ENCODE measurements at places on chromosomes 4 and X. TPM values are rescaled to one million over a fixed set of nuclear protein-coding genes. Genes with fewer than 3 reads are reported as not detected.

GRCh38 chr4:39320381-39321115 lies 45.6 kb downstream of the RFC1 start:
- H3K27me3 ChIP-seq = no peaks in the 10 kb centered on the region

DNA sequence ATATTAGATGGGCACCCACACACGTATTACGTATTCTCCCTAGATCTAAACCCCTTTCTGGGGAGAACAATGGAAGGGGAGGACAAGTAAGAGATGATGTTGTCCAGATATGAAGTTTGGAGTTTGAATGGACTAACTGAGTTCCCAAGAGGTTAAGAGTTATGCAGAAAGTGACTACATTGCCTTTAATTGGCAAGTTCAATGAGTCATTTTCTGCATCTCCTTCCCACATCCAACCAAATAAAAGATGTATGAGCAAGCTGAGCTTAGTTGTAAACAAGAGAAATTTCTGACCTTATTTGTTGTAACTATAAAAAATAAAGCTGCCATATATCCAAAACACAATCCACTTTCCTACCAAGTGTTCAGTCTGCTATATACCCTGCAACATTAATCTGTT lies 50.5 kb downstream of the TIGD2 start:
- H3K36me3 ChIP-seq = no peaks in the 10 kb centered on the region
- DNase-seq = no peak
- no peak overlapping the region for H3K27ac ChIP-seq
- H3K4me1 ChIP-seq = no peaks in the 10 kb centered on the region
- H3K27me3 ChIP-seq = no peaks in the 10 kb centered on the region
- H3K4me3 ChIP-seq = no peak overlapping the region

GRCh38 chr4:77662396-77662795 lies 56.8 kb downstream of the CXCL13 start:
- H3K4me3 ChIP-seq = no peak overlapping the region
- DNase-seq = no peak
- H3K4me1 ChIP-seq = peaks cover 3% of the 10 kb centered on the region
- no peak overlapping the region for H3K27ac ChIP-seq

DNA sequence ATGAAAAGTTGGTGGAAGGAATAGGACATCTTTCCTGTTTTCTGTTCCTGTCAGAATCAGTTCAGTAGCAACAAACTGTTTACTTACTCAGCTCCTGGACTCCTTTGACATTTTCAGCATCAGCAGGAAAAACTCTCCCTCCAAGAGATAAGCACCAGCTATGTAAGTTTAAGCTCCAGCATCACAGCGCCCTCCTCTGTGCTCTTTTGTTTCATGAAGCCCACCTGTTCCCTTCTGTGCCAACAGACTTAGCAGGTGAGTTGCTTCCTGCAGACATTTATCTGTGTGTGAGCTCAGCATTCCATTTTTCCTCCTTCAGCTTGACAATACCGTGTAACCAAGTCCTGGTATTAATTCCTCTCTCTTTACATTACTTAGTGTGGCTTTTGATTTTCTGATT lies 644.1 kb upstream of the AGA start:
- no peaks in the 10 kb centered on the region for H3K36me3 ChIP-seq
- no peak overlapping the region for H3K4me3 ChIP-seq
- no peaks in the 10 kb centered on the region for H3K27me3 ChIP-seq

- no peaks in the 10 kb centered on the region for H3K4me1 ChIP-seq
- no peak overlapping the region for H3K4me3 ChIP-seq
- H3K27ac ChIP-seq = no peak overlapping the region
- H3K36me3 ChIP-seq = no peaks in the 10 kb centered on the region
These were observed 37.9 kb downstream of the MFAP3L start for GRCh38 chr4:169988252-169988651.

Gene ANOS1
- not detected for polyA plus RNA-seq

DNA sequence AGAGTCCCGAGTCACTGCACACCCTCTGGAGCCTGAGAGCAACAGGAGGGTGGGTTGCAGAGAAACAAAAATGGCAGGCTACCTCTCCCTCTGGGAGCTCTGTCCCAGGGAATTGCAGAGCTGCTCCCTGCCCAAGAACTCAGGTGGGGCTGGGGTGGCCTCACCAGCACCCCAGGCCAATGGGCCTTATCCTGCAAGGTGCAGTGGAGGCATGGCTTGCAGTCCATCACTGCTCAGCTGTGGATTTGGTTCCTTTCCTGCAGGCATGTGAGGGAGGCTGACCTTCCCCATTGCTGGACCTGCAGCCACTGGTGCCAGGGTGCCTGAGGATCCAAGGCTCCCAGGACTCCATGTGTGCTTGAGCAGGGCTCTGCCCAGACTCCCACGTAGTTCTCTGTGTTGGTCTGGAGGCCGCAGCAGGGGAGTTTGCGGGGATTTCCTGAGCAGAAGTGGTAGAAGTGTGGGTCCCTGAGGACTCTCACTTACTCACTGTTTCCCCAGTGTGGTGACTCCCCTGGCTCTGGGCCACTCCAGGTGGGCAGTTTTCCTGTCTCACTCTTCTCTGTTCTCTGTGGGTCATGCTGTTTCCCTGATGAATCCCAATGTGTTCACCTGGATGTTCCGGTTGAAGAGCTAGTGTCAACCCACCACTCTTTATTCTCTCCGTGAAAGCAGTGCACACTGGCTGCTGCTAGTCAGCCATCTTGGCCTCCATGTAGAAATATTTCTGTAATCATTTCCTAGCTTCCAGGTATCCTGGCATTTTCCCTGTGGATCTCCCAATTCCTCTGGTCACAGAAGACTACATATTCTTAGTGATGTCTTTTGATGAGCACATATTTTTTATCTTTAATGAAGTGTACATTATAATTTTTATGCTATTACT lies 82.3 kb downstream of the ARHGAP24 start:
- H3K36me3 ChIP-seq = no peaks in the 10 kb centered on the region
- no peak overlapping the region for H3K27ac ChIP-seq
- no peaks in the 10 kb centered on the region for H3K27me3 ChIP-seq
- DNase-seq = no peak

DNA sequence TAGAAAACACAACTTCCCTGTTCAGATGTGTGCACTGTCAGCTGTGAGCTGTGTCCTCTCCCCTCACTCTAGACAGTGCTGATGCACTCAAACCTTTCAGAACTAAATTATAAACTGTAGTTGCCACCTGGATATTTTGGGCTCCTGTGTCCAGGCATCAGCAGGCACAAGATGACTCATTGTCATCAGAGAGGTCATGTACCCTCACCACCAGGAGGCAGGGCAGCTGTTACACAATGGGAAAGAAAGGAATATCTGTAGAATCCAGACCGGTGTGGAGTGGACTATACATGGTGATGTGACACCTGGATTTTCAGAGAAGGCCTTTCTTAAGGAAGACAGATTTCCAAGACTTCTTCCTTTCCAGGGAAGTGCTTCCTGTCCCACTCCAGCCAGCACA lies 854.4 kb upstream of the AGA start:
- no peaks in the 10 kb centered on the region for H3K4me1 ChIP-seq
- no peak for DNase-seq
- H3K4me3 ChIP-seq = no peak overlapping the region

DNA sequence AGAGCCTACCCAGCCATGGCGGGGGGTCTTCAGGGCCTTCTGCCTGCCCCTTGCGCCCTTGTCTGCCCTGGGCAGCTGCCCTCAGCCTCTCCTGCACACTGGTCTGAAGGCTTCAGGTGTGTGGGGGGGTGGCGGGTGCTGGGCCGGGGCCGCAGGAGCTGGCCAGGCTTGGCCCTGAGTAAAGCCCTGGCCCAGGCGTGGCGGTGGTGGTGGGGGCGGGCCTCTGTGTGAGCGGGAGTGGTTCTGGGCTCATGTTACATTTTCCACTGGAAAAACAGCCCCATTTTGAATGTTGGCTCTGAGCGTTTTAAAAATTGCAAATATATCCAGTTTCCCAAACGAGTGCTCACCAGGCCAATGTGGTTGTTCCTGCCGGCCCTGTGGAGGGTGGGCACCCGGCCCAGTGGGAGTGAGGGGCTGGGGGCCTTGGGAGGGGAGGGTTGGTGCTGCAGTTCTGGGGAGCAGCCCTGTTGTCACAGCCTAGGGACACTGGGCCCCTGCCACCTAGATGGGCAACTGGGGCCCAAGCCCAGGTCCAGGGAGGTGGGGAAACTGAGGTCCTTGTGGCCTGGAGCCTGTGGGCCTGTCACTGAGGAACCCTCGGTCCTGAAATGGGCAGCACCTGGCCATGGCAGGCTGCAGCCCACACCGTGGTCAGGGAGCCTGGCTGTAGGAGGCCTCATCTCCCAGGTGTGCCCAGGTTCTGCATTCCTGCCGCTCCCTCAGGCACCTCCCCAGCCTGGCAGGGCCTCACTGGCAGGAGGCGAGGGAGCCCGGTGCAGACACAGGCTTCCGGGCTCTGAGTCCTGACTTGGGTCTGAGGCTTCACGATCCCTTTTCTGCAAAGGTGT lies 28.3 kb downstream of the FGFRL1 start:
- DNase-seq = no peak
- H3K4me1 ChIP-seq = peaks cover 17% of the 10 kb centered on the region
- H3K27me3 ChIP-seq = peaks cover 7% of the 10 kb centered on the region
- H3K36me3 ChIP-seq = no peaks in the 10 kb centered on the region
- H3K4me3 ChIP-seq = no peak overlapping the region

- H3K36me3 ChIP-seq = no peaks in the 10 kb centered on the region
- peaks cover 31% of the 10 kb centered on the region for H3K4me1 ChIP-seq
- no peak overlapping the region for H3K4me3 ChIP-seq
These were observed 79.8 kb downstream of the CLCN5 start for GRCh38 chrX:50002067-50002714.

DNA sequence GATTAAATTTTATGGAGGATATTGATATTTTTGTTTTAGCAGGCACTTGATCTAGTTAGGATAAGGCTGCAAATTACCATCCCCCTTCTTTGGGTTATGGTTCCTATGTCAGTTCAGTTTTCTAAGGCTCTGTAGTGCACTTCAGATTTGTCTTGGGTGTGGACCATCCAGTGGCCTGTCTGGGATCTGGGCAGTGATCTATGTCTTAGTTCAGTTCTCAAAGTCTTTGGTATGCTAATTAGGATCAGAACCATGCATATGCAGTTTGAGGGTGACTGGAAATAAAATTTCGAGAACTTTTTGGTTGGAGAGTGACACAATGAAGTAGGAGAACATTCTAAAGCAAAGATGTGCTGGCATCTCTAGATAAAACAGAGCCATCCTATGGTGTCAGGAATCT lies 388.2 kb downstream of the MID1IP1 start:
- H3K4me3 ChIP-seq = no peak overlapping the region
- no peaks in the 10 kb centered on the region for H3K36me3 ChIP-seq
- no peak overlapping the region for H3K27ac ChIP-seq
- no peaks in the 10 kb centered on the region for H3K4me1 ChIP-seq

GRCh38 chrX:87003031-87003430 lies 514.6 kb upstream of the KLHL4 start:
- no peaks in the 10 kb centered on the region for H3K36me3 ChIP-seq
- DNase-seq = no peak
- no peaks in the 10 kb centered on the region for H3K4me1 ChIP-seq
- no peak overlapping the region for H3K4me3 ChIP-seq

- H3K4me3 ChIP-seq = no peak overlapping the region
- no peaks in the 10 kb centered on the region for H3K36me3 ChIP-seq
- no peaks in the 10 kb centered on the region for H3K4me1 ChIP-seq
- no peaks in the 10 kb centered on the region for H3K27me3 ChIP-seq
- H3K27ac ChIP-seq = no peak overlapping the region
These were observed 55.2 kb downstream of the HTRA3 start for GRCh38 chr4:8324640-8325239.

DNA sequence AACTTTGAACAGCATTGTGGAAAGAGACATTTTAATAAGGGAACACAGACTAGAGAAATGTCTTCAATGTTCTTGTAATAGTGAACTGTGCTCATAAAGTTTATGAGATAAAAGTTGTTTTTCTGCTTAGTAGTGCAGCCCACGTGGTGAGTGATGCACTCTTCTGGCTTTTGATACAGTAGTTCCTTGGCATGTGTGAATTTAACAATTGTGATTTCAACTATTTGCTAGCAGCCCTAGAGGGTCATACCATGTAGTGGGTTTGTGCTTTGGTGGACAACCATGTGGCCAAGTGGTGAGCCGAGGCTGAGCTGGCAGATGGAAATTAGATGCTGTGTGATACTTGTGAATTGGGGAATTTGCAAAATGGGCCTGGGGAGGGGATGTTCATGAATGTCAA lies 116.2 kb upstream of the SLC4A4 start:
- no peaks in the 10 kb centered on the region for H3K4me1 ChIP-seq
- no peak overlapping the region for H3K27ac ChIP-seq
- no peaks in the 10 kb centered on the region for H3K27me3 ChIP-seq
- no peaks in the 10 kb centered on the region for H3K36me3 ChIP-seq

DNA sequence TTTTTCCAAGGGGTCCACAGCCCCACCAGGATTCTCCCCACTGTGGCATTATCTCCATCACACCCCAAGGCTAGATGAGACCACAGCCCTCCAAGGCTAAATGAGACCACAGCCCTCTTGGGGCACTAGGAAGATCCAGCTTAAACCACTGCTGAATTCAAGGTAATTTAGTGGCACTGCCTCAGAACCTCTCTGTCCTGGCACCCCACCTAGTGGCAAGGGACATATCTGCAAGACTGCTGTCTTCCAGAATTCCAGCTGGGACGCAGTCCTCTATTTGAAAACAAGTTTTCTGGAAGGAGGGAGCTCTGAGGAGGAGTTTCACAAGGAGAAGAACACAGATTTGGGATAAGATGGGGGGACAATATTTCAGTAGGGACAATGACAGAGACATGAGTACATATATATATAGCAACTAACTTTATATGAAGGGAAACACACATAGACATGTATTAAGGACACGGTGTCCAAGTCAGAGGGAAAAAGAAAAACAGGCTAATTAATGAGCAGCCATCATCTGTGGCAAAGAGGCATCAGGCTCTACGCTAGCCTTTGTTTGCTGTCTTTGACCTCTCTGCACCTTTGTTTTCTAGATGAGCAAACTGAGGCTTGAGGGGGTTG lies 9.3 kb downstream of the CETN2 start:
- no peaks in the 10 kb centered on the region for H3K27me3 ChIP-seq
- no peak overlapping the region for H3K27ac ChIP-seq
- no peaks in the 10 kb centered on the region for H3K4me1 ChIP-seq
- DNase-seq = no peak

- H3K4me1 ChIP-seq = no peaks in the 10 kb centered on the region
- no peak for DNase-seq
- no peak overlapping the region for H3K27ac ChIP-seq
These were observed 125.4 kb downstream of the ATXN3L start for GRCh38 chrX:13194291-13195103.

DNA sequence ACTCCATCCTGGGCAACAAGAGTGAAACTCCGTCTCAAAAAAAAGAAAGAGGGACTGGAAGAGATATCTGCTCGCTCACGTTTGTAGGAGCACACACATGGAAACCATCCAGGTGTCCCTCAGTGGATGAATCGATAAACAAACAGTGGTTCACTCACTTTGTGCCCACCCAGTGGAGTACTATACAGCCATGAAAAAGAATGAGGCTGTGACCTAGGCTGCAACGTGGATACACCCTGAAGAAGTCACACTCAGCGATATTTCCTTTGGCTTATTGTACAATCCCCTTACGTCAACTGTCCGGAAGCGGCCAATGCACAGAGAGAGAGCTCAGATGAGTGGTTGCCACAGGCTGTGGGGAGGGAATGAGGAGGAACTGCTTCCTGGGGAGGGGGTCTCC lies 82.3 kb upstream of the PPP2R3B start:
- H3K36me3 ChIP-seq = no peaks in the 10 kb centered on the region
- no peaks in the 10 kb centered on the region for H3K27me3 ChIP-seq
- no peak overlapping the region for H3K27ac ChIP-seq
- H3K4me3 ChIP-seq = no peak overlapping the region

- no peak overlapping the region for H3K4me3 ChIP-seq
- no peak overlapping the region for H3K27ac ChIP-seq
- no peak for DNase-seq
- peaks cover 5% of the 10 kb centered on the region for H3K27me3 ChIP-seq
- H3K36me3 ChIP-seq = no peaks in the 10 kb centered on the region
These were observed 65.1 kb downstream of the USP11 start for GRCh38 chrX:47297874-47298273.

Data from CD14-positive monocyte (primary cell).